Activated CD8-positive, alpha-beta memory T cell treated with anti-CD3 and anti-CD28 coated beads for 48 hours (primary cell): ENCODE measurements at places on chromosomes 3 and 15.

- no peak for DNase-seq
Measured at GRCh38 chr15:92473756-92474155, 80.1 kb downstream of the ST8SIA2 start.

DNA sequence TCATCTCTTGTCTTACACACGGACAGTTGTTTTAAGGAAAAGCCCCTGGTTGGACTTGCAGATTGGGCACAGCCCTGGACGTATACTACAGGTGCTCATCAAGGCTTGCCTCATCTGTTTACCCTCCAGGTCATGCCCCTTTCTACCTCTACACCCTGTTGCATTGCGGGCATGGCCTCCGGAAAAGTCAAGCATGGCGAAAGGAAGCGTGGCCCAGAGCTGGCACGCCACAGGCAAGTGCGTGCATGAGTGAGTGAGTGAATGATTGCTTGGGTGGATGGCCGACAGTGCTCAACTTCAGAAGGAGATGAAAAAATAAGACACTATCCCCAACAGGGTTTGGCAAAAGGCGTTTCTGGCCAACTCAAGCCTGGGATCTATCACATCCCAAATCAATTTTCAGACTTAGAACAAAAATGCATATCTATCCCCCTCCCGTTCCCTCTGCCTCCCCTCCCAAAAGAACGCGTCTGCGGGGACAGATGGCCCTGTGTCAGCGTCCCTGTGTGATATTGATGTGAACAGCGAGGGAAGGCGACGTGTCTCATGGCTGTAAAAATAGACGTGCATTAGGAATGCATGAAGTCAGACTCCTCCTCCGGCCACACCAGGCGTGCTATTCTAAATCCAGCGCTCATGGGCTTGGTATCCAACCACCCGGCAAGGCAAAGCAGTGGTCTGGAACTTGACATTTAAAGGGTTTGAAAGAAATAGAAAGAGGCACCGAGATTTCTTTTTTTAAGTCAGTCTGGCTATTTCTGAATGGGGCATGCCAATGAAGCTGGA lies 96.0 kb downstream of the RPLP1 start:
- DNase-seq, result no peak

- no peak for DNase-seq
Measured at GRCh38 chr3:49296781-49297411, 19.9 kb upstream of the C3orf62 start.

DNA sequence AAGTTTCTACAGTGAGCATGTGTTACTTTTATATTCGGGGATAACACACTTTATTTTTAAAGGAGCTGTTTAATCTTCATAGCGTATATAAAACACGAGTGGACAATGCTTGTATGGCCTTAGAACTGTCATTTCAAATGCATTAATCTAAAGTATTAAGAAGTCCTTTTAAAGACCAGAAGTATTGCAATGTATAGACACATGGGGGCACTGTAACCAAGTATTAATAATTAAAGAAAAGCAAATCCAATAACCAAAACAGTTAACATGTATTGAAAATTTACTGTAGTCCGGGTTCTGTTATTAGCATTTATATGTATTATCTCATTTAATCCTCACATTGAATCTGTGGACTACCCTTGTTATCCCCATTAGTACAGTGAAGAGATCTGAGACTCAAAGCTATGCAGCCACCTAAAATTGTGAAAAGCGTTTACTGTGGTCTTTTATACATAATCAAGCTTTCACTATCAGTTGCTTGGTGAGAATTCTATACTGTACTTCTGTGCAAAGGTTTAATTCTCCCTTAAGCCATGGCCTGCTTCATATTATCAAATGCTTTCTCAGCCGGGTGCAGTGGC lies 10.1 kb downstream of the ARL14 start:
- DNase-seq, result no peak

DNA sequence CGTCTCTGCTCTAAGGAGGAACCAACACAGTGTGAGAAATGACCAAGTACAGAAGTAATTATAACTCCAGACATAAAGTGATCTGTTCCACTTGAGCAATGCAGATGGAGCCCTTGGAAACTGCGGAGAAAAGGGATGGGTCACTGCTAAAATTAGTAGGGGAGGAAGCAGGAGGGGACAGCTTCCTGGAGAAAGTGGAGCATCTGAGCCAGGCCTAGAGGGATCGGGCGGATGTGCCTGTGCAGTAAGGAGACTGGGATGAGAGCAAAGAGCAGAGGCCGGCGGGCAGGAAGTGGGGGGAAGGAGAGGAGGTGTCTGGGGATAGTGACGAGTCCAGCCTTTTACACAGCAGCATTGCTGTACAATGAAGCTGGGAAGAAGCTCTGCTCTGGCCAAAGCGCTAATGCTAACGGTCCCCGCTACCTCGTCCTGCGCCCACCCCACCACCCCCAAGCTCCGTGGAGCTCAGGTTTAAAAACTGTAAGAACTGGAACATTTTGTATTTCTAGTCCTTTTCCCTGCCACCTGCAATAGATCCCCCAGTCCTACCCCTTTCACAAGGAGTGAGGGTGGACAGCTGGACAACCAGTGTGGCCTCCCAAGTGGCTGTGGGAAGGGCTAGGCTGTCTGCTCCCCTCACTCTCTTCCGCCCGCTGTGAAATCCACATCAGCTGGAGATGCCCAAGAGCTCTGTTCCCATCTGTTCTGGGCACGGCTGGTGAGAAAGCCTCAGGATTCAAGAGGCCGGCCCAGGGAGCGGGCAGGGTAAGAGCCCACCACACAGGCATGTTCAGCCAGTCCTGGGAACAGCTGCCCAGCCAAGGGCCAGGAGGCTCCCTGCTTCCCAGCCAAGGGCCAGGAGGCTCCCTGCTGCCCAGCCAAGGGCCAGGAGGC lies 53.0 kb upstream of the HES1 start:
- no peak for DNase-seq

- no peak for DNase-seq
Measured at GRCh38 chr3:52530918-52531826, 2.5 kb downstream of the NT5DC2 start.
